ENCODE measurements at places on chromosomes 12 and 14.
A peak's percentile ranks its signal among the peaks of the same experiment; 100 is the strongest.

- peak; percentile 83 for DNase-seq
Observed at GRCh38 chr12:107818984-107819383, 44.5 kb downstream of the ASCL4 start.

DNA sequence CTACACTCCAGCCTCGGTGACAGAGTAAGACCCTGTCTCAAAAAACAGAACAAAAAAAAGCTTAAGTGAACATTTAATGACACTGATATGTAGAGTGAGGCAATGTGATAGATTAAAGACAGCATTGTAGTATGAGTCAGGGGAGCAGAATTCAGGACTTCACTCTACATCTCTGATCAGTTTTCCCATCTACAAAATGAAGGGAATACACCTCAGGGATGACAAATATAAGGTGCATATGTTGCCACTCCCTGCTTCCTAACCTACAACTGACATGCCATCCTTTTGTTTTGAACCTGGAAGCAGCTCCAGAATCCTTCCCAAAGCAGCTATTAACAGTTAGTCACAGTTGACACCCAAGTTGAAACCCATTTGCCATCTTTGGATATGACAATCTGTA is 30.9 kb upstream of the STRN3 start:
- no peak for DNase-seq

DNA sequence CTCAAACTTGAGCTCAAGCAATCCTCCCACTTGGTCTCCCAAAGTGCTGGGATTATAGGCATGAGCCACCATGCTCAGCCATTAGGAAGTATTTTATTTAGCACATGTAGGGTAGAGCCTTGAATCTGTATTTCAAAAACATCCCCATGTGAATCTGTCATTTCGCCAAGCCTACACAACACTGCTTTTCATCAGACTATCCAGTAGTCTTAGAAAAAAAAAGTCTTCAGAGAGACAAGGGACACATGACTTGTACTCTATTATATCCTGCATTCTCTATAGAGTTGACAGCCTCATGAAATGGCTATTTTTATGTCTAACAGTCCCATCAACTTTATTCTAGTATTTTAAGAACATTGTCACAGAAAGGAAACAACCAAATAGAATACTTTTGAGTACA is 35.4 kb downstream of the TM7SF3 start:
- no peak for DNase-seq

DNA sequence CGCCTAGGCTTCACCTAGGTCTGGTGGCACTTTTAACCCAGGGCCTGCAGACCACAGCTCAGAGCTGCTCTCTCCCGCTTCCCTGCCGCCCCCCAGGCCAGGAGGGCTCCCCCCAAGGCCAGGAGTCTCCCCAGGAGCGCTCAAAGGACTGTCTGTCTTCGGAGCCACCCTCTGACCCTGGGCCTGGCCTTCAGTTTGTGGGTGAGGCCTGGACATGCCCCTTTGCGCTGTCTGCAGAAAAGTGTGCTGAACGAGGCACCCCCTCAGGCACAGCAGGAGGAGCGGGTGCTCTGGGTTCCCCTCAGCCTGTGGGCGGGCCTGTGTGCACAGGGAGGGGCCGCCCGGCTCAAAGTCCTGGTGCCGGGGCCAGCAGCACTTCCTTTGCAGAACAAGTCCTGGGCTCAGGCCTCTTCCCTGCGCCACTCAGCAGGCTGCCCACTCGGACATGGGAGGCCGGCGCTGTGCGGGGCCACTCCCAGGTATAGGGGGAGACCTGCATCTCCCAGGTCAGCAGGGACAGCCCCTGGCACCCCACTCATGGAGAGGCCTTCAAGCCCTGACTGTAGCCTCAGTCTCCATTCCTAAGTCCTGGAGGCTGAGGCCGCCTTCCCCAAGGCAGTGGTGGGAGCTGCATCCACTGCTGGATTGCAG is 14.3 kb downstream of the DEGS2 start:
- DNase-seq, result no peak

- DNase-seq, result no peak
Observed at GRCh38 chr12:8088574-8088973, 6.5 kb downstream of the NECAP1 start.

GRCh38 chr14:99333841-99334635 is 62.0 kb upstream of the BCL11B start:
- no peak for DNase-seq

DNA sequence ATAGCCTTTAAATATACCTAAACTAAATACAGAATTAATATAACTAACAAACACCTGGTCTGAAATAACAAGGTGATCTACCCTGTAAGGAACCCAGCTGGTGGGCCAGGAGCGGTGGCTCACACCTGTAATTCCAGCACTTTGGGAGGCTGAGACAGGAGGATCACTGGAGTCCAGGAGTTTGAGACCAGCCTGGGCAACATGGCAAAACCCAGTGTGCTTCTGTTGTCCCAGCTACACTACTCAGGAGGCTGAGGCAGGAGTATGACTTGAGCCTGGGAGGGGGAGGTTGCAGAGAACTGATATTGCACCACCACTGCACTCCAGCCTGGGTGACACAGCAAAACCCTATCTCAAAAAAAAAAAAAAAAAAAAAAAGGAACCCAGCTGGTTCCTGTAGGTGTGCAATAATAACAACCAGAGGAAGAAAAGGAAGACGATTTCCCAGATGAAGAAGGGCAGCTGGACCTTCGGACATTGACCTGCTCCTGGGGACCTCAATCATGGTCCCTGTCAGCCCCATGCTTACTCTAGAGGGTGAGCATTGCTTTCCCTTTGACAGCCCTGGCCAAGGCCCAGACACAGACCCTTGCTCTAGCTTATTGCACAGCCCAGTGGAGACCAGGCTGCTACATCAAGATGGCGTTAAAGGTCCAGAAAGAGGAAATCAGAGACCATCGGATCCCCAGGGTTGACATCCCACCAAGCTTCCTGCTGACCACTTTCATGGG is 5.4 kb downstream of the FOS start:
- DNase-seq, result no peak

DNA sequence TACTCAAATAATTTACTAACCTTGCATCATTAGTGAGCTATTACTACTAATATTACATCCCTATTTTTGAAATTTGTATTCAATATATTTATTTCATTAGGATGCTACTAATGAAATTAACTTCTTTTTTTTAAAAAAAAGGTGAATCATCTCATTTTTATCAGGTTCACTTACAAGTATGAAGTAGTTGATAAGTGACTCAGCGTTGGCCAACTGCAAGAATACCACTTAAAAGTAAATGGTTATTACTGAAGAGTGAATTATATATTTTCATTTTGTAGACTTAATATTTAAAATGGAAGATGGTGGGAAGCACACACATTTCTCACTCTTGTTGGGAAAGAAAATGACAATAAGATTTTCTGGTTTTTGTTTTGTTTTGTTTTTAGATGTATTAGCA is 19.6 kb downstream of the OR4N2 start:
- no peak for DNase-seq

- peak; percentile 64 for DNase-seq
Observed at GRCh38 chr12:124640056-124640455, 72.6 kb upstream of the NCOR2 start.

- no peak for DNase-seq
Observed at GRCh38 chr12:103268831-103269514, 226.8 kb downstream of the C12orf42 start.

DNA sequence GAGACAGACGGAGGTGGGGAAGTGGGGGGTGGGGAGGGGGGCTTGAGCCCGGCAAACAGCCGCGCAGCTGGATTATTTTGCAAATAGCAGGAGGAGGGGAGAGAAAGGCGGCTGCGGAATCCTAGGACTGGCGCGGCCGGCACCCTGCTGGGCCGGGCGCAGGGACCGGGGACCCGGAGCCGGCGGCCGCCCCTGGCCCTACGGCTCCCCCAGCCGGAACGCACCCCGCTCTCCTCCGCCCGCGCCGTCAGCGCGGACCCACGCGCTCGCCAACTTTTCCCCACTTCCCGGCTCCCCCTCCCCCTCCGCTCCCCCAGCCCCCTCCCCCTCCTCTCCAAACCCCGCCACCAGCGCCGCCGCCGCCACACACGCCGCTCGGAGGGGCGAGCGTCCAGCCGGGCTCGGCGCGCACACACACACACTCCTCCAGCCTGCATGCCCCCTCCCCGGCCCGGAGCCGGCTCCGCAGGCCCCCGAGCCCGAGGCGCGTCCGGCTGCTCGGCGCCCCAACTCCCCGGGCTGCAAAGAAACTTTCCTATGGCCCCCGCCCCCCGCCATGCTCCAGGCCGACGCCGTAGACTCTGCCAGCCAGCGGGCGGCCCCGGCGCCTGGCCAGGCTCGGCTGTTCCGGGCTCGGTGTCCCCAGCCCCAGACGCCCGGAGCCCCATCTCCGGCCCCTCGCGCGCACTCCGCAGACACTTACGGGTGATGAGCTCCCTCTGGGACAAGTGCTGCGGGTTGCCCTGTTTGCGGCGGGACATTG is 1.4 kb downstream of the BCL11B start:
- DNase-seq, result no peak

GRCh38 chr12:108561852-108562347 is 496 bp upstream of the ISCU start:
- no peak for DNase-seq
